ENCODE measurements at places on chromosomes 2 and 18. TPM values are rescaled to one million over a fixed set of nuclear protein-coding genes. Genes with fewer than 3 reads are reported as not detected.

The XPO1 gene
- 19.7 TPM for polyA plus RNA-seq

The B3GNT7 gene
- 8.9 TPM for polyA plus RNA-seq

The SPC25 gene
- polyA plus RNA-seq, result 0.39 TPM

The SERPINB11 gene
- not detected for polyA plus RNA-seq

The FAM228A gene
- 0.41 TPM for polyA plus RNA-seq

GRCh38 chr18:44537526-44537925, 143.2 kb upstream of the SETBP1 start:
- DNase-seq, result no peak

DNA sequence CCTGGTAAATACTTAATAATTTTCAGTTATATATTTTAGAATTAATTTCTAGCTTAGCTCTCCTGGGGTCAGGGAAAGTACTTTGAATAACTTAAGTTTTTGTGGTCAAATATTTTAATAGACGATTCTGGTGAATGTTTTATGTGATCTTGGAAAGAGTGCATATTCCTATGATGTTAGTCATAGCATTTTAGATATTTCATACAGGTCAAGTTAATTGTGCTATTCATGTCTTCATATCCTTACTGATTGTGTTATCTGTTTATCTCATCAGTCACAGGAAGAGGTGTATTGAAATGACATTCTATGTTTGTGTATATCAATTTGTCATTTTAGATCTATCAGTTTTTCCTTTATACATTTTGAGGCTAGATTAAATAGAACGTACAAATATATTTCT, 576.2 kb downstream of the CPS1 start:
- DNase-seq, result no peak

DNA sequence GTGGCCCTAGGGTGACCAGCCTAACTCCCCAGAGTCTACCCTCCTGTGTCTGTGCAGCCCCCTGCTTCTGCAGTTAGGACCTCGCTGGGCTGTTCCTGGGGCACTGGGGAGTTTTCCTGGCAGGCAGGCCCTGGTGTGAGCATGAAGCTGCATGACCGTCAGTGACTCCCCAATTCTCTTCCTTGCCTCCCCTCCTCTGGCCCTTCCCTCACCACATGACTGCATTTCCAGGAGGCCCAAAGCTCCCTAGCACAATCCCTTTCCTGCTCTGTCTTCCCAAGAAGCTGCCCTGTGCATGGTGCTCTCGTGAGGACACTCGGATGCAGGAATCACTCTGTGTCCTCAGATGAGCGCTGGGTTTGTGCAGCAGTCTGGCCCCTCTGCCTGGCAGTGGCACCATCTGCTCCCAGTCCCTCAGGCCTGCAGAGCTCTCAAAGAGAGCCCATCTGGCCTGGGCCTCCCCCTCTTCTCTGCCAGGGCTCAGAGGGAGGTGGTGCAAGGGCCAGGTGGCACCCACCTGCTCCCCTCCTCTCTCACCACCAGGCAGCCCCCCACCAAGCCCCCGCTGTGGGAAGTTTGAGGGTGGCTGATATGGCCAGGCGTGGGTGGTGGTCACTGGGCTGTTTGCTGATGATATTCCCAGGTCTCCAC, 125.6 kb upstream of the HS6ST1 start:
- no peak for DNase-seq

DNA sequence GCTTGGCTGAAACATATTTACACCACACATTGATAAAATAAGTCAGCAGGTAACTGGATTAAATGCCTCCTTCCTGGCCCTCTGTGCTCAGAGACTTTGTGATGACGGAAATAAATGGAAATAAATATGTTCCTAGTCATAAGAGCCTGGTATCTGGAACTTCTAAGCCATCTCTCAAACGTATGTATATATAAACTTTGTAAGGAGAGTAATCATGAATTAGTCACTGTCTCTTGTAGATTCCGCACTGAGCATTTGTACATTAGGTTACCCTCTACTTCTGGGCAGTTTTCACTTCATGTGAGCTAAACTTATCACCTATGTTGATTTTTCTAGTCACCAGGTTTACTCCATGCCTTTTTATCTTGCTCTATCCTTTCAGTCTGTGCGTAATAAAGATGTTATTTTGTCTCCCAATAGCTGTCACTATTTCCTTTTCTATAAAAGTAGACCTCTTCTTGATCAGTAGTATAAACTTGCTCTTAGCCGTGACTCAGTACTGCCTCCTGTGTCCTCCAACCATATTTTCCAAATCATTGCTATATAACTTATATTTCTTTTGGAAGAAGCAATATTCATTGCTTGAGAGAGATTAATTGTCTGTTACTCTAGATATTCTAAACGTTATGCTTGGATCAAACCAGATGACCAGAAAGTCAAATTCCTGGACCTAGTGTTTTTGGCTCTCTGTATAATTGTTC, 53.2 kb downstream of the FEZ2 start:
- DNase-seq, result no peak

- DNase-seq, result no peak
Measured at GRCh38 chr2:101794141-101794540, 96.6 kb downstream of the MAP4K4 start.

GRCh38 chr2:3441465-3441864, 62.0 kb downstream of the TRAPPC12 start:
- no peak for DNase-seq
